ENCODE measurements at places on chromosomes 2 and 18.

DNA sequence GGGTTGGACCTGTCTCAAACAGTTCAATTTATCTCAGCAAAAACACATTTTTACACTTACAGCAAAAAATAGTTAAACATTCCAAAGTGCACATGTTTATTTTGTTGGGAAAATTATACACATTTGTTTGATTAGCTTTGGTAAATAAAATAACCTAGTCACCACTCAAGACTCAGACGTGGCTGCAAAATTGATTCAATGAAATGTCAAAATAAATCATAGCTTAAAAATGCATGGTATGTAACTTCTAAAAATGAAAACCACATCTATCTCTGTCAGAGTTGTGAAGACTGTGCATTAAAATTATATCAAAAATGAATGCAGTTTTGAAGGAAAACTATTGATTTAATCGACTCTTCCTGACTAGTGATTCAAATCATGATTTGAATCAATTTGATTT is 56.7 kb downstream of the GALNT14 start:
- DNase-seq, result no peak

- DNase-seq, result no peak
Observed at GRCh38 chr18:7413906-7414305, 153.2 kb upstream of the PTPRM start.

- DNase-seq, result no peak
Observed at GRCh38 chr2:41806286-41806685, 241.5 kb upstream of the PKDCC start.

GRCh38 chr2:88201811-88202169 is 31.6 kb downstream of the THNSL2 start:
- DNase-seq, result no peak

DNA sequence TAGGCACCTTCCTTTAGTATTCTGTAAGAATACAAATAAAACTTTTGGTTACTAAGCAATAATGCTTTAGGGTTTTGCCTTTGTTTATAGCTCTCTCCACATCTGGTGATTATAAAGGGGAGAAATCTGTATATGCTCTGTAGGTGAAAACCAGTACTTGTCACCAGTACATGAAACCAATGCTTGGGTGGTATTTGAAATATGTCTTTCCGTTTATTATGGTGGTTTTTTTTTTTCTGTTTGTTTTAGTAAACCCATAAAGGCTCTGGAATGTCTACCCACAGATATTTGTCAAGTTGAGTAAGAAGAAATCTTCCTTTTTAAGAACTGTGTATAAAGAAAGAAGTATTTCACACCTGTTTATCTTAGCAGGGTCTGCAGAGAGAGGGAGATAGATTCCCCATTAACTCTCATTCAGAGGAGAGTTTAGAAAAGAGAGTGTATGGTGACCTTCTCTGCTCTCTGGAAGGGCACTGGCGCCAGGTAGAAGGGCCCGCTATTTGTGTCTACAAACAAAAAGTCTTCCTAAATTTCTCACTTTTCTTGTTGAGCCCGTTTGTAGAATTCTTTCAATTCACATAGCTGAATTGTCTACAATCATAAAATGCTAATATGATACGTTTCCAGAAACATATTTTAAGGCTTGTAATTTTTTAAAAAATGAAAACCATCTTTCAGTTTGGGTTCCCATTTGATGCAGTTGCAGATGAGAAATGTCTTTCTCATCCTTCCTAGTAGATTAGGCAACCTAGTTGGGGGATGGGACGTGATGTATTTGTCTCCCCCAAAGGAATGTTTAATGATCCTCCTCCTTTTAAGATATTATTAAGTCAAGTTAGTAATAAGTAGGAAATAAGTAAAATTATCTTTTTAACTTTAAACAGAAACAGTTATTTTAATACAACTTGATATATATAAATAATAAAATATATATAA is 33.9 kb downstream of the MAP3K20 start:
- no peak for DNase-seq

DNA sequence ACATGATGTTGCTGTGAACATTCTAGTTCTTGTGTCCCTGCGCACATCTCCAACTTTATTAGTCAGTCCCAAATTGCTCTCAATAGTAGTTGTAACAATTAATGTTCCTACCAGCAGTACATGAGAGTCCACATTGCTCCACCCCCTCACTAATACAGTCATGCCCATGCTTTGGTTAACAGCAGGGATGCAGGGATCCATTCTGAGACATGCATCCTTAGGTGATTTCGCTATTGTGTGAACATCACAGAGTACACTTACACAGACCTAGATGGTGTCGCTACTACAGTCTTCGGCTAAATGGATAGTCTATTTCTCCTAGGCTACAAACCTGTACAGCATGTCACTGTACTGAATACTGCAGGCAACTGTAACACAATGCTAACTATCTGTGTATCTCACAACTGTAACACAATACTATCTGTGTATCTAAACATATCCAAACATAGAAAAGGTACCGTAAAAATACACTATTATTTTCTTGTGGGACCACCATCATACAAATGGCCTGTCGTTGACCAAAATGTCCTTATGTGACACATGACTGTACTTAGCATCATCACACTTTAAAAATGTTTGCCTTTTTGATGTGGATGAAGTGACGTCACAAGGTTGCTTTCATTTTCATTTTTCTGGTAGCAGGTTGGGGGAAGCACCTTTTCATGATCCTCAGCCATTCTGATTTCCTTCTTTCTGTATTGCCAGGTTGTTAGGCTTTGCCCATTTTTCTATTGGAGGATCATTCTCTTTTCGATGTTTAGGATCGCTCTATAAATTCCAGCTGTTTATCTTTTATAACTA is 82.9 kb upstream of the RNF152 start:
- DNase-seq, result no peak

- no peak for DNase-seq
Observed at GRCh38 chr2:201969938-201970785, 63.5 kb upstream of the FZD7 start.

DNA sequence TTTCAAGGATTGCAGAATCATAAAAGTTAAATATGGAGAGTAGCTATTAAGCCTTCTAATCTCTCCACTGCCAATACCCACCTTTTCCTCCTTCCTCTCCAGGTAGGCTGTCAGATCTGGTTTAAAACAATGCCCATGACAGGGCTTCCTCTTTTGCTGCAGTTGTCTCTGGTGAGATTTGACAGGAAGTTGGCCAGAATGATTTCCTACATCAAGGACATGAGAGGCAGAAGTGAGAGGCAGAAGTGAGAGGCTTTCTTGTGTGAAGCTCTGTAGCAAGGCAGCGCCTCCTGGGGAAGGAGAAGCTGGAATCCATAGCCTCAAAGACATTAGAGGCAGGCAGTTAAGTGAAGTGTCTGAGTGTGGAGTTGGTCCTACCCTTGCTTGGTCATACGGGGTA is 385.7 kb downstream of the HRH4 start:
- no peak for DNase-seq

GRCh38 chr18:35549564-35549963 is 32.0 kb upstream of the GALNT1 start:
- DNase-seq, result no peak

GRCh38 chr2:101012706-101013181 is 10.7 kb downstream of the RPL31 start:
- DNase-seq, result no peak

GRCh38 chr2:45334205-45334604 is 276.9 kb downstream of the SRBD1 start:
- DNase-seq, result no peak

DNA sequence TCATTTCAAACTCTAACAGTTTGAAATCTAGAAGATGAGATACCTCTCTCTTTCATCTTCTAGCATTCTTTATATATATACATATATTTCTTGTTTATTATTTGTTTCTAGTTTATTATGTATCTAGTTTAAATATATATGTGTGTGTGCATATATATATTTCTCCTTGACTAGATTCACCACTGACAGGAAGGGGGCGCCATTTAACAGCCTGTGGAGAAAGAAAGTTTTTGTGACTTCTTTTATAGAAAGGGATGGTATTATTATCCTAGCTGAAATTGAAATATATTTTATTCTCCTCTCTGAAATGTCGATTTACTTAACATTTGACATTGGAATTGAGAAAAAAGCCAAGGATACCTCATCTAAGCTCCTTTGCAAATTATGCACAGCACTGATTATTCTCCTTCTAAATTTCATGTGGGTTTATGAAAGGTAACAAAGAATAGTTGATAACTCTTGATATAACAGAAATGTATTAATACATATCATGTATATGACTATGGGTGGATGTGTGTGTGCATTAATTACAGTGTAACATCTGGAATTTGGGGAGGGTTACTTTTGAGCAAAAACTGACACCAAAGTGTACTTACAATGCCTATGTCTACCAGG is 160.7 kb upstream of the NT5C1B start:
- DNase-seq, result no peak

DNA sequence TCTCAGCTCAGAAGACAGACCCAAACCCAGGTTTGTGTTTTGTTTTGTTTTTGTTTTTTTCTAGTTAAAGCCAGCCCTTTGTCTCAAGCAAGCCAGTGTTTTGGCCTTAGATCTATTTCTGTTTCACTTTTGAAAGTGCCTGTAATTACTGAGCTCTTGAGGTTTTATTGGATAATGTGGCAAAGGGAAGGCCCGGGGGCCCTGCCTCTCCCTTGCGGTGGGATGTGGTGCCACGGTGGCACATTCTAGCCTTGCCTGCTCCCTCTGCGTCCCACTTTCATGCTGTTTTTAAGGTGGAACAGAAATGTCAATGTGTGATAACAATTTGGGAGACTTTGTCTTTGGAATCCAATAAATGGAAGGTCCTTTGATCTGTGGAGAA is 2.5 kb downstream of the HPCAL1 start:
- no peak for DNase-seq

- DNase-seq, result no peak
Observed at GRCh38 chr2:197356136-197356535, 45.6 kb upstream of the ANKRD44 start.

- no peak for DNase-seq
Observed at GRCh38 chr18:13570856-13571495, 155.4 kb downstream of the FAM210A start.

DNA sequence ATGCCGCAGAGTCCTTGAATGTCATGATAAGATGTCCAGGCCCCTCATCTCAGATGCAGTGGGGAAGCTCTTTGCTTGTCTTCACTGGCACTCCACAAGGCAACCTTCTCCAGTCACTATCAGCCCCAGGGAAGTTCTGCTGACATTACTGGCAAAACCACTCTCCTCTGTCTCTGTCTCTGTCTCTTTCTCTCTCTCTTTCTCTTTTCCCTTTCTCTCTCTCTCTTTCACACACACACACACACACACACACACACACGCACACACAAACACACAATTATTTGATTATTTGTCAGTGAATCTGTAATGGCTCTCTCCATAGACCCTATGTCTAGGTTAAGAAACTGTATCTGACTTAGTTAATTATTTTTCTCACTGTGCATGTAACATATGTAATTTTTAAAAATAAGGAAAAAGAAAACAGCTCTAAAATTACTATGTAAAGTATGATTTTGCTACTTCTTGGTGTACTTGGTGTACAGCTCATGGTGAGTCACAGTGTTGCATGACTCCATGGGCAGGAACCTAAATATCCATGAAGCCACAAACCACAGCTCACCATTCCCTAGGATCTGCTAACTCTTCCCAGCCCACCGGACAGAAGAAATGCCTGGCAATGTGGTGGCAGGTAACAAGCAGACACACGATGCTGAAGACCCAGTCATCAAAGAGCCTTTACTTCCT is 594.9 kb upstream of the ID2 start:
- DNase-seq, result no peak

- DNase-seq, result no peak
Observed at GRCh38 chr18:61954096-61954746, 61.4 kb upstream of the RNF152 start.

DNA sequence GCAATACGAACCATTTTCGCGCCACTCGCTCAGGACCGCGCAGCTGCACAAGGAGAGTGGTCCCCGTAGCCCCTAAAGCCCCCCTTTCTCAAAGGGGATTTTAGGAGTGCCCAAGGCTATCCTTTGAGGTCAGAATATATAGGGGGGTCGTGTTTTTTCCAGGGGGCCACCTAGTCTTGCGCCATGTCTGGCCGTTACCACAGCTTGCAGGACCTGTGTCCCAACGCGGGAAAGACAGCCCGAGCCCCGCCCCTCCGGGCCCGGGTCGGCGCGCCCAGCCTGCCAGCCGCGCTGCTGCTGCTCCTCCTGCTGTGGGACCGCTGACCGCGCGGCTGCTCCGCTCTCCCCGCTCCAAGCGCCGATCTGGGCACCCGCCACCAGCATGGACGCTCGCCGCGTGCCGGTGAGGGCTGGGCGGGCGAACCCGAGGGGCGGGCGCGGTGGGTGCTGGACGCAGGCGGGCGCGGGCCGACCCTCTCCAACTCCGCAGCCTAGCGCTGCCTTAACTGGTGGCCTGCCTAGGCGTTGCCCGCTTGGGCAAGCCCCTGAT is at the start of gene CDCA7:
CDCA7 (plus strand) TSS at position 291 of the 550 bp plus-strand sequence; CDS start at position 383, 92 bp downstream.
- no peak for DNase-seq

DNA sequence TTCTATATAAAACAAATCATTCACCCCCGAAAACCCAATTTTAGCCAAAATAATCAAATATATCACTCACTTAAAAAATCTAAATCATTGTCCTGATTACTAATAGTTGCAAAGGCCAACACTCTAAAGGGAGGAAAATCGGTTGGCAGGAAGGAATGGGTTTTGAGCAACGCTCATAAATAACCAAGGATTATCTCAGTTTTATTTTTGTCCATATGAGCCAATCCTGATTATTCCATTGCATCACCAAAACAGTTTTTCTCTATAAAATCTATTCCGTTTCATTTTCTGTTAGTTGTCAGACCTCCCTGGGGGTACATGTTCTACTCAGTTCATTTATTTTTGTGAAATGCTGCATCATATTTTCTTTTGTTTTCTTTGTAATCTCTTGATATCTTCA is 174.1 kb downstream of the LRATD1 start:
- no peak for DNase-seq

GRCh38 chr2:9998916-9999654 is 44.3 kb upstream of the KLF11 start:
- DNase-seq, result no peak

DNA sequence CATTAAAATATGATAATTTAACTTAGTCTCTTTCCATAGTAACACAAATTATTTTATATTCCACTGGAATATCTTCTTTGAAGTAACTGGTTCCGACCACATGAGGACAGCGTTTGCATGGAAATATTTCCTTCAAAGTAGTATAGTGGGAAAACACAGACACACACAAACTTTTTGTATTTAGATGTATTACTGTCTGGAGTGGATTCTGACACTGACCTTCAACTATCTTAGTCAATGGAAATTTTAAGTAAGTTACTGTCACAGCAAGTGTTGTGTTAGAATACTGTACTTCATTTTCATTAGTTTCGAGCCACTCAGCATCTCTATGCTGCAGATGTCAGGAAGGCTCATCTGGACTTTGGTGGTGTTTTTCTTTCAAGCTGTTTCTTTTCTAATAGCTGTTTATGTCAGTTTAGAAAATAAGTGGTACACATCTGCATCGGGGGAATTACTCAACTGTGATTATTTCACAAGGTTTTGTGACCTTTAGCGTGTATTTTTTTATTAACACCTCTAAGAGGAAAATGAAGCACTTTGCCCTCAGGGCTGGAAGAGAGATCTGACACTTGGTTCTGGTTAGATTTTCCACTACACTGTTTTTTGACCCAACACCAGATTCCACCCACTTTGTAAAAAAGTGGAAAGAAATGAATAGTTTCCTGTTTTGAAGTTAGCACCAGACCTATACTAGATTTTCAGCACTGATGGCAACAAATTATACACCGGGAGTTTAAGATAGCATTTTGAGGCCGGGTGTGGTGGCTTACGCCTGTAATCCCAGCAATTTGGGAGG is 18.9 kb upstream of the THOC1 start:
- no peak for DNase-seq

- no peak for DNase-seq
Observed at GRCh38 chr2:161112908-161113307, 47.3 kb upstream of the TANK start.

GRCh38 chr18:36283448-36283847 is 14.1 kb upstream of the FHOD3 start:
- DNase-seq, result no peak

Measured in esophagus squamous epithelium (tissue), 5 donors.